Left renal cortex interstitium (tissue), 4 donors: ENCODE measurements at places on chromosomes 13 and 19. TPM values are rescaled to one million over a fixed set of nuclear protein-coding genes. Genes with fewer than 3 reads are reported as not detected.

Gene PSG1
- not detected for polyA plus RNA-seq

GRCh38 chr13:70864731-70865130, 756.5 kb upstream of the KLHL1 start:
- no peak for DNase-seq

DNA sequence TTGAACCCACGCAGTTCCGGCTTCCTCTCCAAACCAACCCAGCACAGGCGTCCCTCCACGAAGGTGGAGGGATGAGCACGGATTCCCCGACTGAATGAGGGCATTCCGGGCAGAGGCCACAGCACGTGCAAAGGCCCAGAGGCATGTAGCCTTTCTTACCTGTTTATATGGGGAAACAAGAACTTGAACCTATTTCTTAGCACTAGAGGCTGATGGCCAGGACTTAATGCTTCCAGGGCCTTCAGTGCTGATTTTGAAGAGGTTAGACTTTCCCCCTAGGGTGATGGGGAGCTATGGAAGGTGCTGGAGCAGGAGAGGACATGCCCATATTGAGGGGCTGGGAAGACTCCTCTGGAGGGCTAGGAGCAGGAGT, 2.0 kb downstream of the MAST3 start:
- DNase-seq, result no peak

GRCh38 chr19:4390017-4390566, 10.3 kb downstream of the SH3GL1 start:
- no peak for DNase-seq

Gene ZNF132
- 14.9 TPM for polyA plus RNA-seq

GRCh38 chr19:17948931-17949930, 16.4 kb downstream of the CCDC124 start:
- no peak for DNase-seq

Gene NAXD
- 42.0 TPM for polyA plus RNA-seq

Gene ZNF284
- polyA plus RNA-seq, result 3.1 TPM

DNA sequence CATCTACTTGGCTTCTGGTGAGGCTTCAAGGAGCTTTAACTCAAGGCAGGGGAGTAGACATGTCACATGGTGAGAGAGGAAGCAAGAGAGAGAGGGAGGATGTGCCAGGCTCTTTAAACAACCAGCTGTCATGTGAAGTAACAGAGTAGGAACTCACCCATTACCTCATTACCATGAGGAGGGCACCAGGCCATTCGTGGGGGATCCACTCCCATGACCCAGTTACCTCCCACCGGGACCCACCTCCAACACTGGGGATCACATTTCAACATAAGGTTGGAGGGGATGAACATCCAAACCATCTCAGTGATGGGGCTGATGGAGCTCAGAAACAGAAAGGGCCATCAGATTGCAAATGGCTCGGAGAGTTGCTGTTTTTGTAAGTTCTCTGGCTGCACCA, 12.9 kb downstream of the VSTM2B start:
- DNase-seq, result no peak

- no peak for DNase-seq
These were observed 72.3 kb downstream of the C1QTNF9 start for GRCh38 chr13:24381541-24382265.

Gene CHMP2A
- 130 TPM for polyA plus RNA-seq

GRCh38 chr19:18135712-18136584, 17.0 kb upstream of the PIK3R2 start:
- DNase-seq, result no peak

- no peak for DNase-seq
These were observed 229.4 kb downstream of the FGF14 start for GRCh38 chr13:102172406-102172805.
